ENCODE measurements at places on chromosomes 16 and 17. TPM values are rescaled to one million over a fixed set of nuclear protein-coding genes. Genes with fewer than 3 reads are reported as not detected.

HAP1 gene
- total RNA-seq = 0.28 TPM

CIITA gene
- 0.09 TPM for total RNA-seq

TBC1D3I gene
- total RNA-seq = under 0.01 TPM

MSLN gene
- total RNA-seq = not detected

SGF29 gene
- 9.2 TPM for total RNA-seq

SLC6A4 gene
- total RNA-seq = under 0.01 TPM

HLF gene
- 0.18 TPM for total RNA-seq

GPR179 gene
- not detected for total RNA-seq

FOXN1 gene
- not detected for total RNA-seq

HSPB9 gene
- total RNA-seq = not detected

FBXL16 gene
- total RNA-seq = 0.18 TPM

ZNF276 gene
- total RNA-seq = 30.4 TPM

SPATA32 gene
- under 0.01 TPM for total RNA-seq

SULT1A4 gene
- 5.4 TPM for total RNA-seq

HOXB5 gene
- total RNA-seq = 0.09 TPM

CTRB2 gene
- total RNA-seq = not detected

PIPOX gene
- 2.0 TPM for total RNA-seq

ADAMTS18 gene
- 6.6 TPM for total RNA-seq

TEX19 gene
- under 0.01 TPM for total RNA-seq

DNAH3 gene
- total RNA-seq = not detected

ZG16 gene
- not detected for total RNA-seq

All from endothelial cell of coronary artery (primary cell).